ENCODE measurements at places on chromosomes 13 and 19.
A peak's percentile ranks its signal among the peaks of the same experiment; 100 is the strongest.

DNA sequence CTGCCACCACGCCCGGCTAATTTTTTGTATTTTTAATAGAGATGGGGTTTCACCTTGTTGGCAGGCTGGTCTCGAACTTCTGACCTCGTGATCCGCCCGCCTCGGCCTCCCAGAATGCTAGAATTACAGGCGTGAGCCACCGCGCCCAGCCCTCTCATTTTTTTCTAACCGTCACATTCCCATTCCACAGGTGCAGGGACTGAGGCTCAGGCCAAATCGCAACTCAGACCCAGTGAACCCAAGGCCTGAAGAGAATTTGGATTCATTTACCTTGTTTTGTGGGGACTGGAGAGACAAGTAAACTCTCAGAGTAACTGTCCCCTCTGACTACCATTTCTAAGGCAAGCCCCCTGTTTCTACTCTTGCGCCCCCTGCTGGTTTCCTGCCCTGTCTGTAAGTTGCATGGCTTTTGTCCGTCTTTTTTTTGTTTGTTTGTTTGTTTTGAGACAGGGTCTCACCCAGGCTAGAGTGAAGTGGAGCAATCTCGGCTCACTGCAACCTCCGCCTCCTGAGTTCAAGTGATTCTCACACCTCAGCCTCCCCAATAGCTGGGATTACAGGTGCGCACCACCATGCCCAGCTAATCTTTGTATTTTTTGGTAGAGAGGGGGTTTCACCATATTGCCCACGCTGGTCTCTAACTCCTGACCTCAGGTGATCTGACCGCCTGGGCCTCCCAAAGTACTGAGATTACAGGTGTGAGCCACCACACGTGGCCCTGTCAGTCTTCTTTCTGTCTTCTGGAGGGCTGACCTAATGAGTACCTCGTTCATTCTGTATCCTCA is 2.3 kb upstream of the STRN4 start:
- DNase-seq = peak; percentile 88

DNA sequence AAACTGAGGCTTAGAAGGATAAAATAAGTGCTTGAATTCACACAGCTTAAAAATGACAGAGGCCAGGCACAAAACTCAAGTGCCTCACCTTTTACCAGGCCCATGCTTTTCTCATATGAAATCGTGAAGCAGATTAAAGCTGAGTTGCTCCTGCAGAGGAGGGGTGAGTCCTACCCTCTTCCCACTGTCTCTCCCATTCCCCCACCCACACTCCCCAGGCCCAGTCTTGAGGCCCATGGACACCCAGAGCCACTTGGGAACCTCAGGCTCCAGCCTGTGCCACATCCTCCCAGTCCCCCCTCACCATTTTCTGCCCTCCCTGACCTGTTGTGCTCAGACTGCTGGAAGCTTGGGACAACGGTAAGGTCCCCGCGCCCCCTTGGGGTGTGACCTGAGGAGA is 17.5 kb downstream of the ZNF574 start:
- no peak for DNase-seq

DNA sequence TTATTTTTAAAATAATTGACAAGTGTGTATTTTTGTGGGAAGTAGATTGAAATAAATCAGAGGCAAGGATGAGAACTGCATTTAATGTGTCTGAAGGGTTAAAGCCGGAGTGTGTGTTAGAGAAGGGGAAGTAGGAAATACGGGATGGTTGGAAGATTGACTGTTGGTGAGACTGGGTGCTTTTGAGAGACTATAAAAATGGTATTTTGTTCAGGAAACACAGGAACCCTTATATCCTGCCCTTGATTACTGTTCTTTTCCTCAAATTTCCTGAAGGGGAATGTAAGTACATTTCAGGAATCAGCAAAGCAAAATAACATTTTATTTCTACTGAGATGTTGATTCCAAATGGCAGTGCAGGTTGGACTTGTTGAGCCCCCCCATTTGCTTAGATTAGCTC is 15.1 kb downstream of the IFT88 start:
- no peak for DNase-seq

DNA sequence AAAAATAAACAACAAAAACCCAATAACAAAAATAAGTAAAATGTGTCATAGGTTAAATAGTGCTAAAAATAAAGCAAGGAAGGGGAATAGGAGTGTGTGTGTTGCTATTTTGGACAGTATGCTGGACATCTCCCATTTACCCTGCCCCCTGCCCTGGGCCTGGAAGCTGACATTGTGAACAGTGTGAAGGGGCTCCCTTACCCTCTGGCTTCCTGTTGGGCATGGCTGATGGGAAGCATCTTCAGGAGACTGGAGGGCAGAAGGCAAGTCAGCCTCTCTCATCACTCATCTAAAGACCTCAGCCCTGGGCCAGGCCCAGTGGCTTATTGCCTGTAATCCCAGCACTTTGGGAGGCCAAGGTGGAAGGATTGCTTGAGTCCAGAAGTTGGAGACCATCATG is 26.7 kb downstream of the KCTD15 start:
- DNase-seq = peak; percentile 11

GRCh38 chr19:35363001-35363590 is 4.8 kb downstream of the FFAR3 start:
- DNase-seq = no peak

- no peak for DNase-seq
Observed at GRCh38 chr13:39257642-39258041, 219.4 kb downstream of the NHLRC3 start.

DNA sequence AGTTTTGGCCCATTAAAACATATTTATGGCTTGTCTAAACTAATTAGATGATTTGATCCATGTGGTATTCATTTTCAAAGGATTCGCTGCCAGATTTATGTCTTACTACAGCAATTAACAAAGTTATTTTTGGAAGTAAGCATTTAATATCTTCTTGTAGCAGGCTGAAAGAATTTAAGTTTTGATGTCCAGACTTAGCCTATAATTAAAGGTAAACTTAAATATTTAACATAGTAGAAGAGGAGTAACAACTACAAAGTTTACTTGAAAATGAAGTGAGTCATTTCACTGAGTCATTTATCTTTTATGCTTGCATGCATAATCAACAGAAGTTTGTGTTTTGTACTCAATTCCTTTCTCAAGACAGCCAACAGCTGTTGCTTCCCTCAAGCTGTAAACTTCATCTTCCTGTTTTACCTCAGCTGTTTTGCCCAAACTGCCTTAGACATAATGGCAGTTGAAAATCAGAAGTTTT is 58.1 kb downstream of the EDNRB start:
- no peak for DNase-seq

- no peak for DNase-seq
Observed at GRCh38 chr19:19214892-19215291, 3.1 kb downstream of the NCAN start.

- no peak for DNase-seq
Observed at GRCh38 chr19:55652311-55653128, 2.3 kb upstream of the U2AF2 start.

DNA sequence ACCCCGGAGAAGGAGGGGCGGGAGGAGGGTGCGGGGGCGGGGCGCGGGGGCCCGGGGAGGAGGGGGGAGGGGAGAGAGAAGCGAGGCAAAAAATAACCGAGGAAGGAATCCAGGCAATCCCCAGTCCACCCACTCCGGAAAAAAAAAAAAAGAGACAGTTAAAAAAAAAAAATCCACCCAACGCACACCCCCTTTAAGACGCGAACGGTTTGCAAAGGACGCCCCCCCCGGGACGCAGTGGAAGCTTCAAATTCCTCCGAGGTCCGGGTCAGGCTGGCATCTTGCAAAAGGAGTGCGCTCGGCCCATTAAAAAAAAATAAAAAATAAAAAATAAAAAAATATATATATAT is at the start of gene CACNA1A:
Gene CACNA1A (minus strand): TSS at position 9 of the 350 bp plus-strand sequence. CDS start 255 bp downstream, outside the sequence.
- DNase-seq = no peak

GRCh38 chr19:15471639-15472101 is 7.3 kb upstream of the RASAL3 start:
- no peak for DNase-seq

DNA sequence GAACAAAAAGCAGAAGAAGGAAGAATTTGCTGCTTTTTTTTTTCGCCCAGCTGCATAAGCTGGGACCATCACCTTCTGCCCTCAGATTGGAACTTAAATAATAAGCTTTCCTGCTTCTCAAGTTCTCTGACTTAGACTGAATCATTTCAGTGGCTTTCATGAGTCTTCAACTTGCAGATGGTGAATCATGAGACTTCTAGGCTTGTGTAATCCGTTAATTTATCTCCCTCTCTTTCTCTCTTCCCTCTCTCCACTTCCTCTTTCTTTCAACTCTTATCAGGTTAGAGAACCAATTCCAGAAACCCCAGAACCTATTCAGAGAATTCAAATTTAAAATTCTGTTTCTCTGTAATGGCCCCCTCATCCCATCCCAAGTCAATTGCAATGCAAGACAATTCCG is 1153.7 kb downstream of the PCDH9 start:
- DNase-seq = no peak

- no peak for DNase-seq
Observed at GRCh38 chr19:7924241-7924640, 1.7 kb downstream of the CTXN1 start.
